Kidney epithelial cell (primary cell): ENCODE measurements at places on chromosomes 13 and 19. TPM values are rescaled to one million over a fixed set of nuclear protein-coding genes. Genes with fewer than 3 reads are reported as not detected.

DNA sequence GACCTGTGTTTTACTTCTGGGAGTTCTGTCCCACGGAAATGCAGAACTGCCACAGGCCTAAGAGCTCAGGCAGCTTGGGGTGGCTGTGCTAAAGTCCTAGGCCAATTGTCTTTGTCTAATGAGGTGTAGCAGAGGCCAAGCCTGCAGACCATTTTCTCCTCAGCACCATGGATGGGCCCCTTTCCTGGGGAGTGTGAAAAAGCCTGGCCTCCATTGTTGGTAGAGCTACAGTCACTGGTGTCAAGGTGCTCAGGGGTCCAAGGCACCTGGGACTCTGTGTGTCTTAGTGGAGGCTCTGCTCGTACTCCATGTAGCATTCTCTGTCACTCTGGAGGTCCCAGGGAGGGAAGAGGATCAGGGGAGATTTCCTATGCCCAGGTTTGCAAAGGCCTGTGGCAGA, 329.6 kb downstream of the SLITRK5 start:
- DNase-seq: no peak

The ZNF121 gene
- total RNA-seq: 37.9 and 39.2 TPM in 2 replicates

The CCDC122 gene
- 7.3 and 7.4 TPM in 2 replicates for total RNA-seq

The CEACAM7 gene
- total RNA-seq: not detected in 2 replicates

DNA sequence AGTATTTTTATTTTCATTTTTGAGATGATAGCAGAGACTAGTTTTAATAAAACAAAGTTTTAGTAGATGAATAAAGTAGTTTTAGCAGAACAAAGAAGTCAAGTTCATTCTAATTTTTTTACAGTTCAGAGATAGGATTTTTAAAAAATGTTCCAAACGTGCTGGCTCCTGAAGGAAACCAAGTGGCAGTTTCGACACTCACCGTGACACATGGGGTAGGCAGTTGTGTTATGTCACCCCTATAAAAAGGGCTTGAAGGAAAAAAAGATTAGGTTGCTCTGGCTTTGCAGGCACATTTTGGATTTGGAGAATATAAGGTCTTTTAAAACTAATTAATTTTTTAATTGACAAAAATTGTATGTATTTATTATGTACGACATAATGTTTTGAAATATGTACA, 305.2 kb downstream of the NDFIP2 start:
- DNase-seq: no peak

- DNase-seq: no peak
Observed at GRCh38 chr13:89822467-89822866, 1525.0 kb upstream of the MIR17HG start.

GRCh38 chr19:31913103-31913661, 432.2 kb upstream of the ZNF507 start:
- DNase-seq: no peak

- no peak for DNase-seq
Observed at GRCh38 chr19:16135430-16136127, 7.9 kb upstream of the HSH2D start.

GRCh38 chr13:48231080-48231479, 1.9 kb upstream of the ITM2B start:
- DNase-seq: no peak
